ENCODE measurements at places on chromosomes 3 and 15.
A peak's percentile ranks its signal among the peaks of the same experiment; 100 is the strongest.

DNA sequence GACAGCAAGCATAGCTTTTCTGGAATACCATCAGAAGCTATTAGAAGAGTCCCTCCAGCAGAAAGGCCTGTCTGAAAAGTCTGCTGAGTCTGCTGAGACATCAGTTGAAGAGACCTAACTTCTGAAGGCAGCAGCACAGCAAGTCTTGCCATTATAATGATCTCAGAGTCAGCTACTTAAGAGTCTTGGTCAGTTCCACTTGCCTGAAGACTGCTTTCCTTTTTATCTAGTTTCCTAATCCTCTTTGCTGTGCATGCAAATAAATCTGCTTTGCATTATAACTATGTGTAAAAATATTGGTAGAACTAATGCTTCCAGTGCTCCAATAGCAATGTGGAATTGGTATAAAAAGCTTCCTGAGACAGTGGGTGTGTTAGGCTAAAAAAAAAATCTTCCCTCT is 34.9 kb upstream of the CPOX start:
- DNase-seq = no peak

DNA sequence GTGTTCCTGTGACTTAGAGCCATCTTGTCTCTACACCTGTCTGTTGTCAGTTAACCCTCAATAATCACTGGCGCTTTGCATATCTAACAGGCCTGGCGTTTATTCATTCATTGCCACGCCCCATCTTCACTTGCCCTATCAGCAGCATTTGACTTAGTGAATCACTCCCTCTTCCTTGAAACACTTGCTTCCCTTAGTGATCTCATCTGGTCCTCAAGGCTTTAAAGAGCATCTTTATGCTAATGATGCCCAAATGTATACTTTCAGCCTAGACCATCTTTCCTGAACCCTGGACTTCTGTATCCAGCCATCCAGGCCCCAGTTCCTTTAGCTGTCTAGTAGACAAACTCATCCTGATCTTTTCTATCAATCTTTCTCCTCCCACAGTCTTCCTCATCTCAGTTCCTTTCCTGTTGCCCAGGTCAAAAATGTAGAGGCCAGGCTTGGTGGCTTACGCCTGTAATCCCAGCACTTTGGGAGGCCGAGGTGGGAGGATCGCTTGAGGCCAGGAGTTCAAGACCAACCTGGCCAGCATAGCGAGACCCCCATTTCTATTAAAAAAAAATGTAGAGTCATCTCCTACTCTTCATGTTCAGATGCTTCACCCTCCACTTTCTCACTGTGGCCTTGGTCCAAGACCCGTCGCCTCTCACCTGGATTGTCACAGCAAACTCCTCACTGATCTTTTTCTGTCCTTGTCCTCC is 1.4 kb upstream of the IGDCC4 start:
- DNase-seq = no peak

DNA sequence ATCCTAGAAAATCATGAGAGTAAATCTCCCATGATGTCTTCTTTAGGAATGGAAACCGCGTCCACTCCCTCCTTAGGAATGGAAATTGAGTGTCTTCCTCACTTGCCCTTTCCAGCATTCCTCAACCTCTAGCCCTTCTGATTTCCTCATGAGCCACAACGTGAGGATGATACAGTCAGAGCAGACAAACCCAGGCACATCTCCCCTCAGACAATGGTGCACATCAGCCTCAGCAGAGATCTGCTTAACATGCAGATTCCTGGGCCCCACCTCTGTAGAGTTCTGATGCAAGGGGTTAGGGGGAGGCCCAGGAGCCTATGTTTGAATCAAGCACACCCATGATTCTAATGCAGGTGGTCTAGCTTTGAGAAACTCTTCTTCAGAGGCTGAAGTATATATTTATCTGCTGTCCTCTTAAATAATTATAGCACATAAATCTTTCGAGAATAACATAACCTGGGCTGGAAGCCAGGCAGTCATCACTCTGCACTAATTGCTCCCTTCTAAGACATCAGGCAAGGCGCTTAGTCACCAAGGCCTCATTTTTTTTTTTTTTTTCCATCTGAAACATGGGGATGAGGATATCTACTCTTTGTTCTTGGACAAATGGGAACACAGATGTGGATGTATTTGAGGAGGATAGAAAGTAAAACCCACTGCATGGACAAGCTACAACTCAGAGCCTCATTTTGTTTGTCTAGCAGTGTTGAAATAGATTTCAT is 81.7 kb downstream of the PRICKLE2 start:
- no peak for DNase-seq

GRCh38 chr3:9059489-9060400 is 96.5 kb upstream of the RAD18 start:
- DNase-seq = no peak

GRCh38 chr3:18572809-18573208 is 147.7 kb upstream of the SATB1 start:
- DNase-seq = no peak

DNA sequence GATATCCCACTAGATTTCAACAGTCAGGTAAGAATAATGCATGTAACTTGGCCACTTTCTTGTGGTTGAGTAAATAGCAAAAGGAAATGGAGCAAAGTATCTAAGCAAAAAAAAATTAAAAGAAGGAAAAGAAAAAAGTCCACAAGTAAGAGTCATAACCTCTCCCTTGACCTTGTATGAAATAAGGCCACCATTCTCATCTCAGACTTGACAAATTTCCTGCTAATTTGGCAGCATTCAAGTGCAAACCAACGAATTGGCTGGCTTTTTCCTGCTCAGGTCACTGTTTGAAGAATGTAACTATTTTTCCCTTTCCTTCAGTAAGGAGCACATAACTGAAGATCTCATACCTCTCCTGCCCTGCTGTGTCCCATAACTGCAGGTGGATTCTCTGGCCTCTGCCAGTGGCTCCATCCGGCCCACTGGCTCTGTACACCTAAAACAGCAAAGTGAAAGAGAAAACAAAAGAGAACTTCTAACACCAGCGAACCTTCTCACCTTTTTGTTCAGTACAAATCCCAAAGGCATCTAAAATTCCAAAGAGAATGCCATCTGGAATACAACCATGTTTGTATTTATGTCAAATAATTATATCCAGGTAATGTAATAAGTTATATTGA is 33.4 kb upstream of the RSL24D1 start:
- peak; percentile 34 for DNase-seq

DNA sequence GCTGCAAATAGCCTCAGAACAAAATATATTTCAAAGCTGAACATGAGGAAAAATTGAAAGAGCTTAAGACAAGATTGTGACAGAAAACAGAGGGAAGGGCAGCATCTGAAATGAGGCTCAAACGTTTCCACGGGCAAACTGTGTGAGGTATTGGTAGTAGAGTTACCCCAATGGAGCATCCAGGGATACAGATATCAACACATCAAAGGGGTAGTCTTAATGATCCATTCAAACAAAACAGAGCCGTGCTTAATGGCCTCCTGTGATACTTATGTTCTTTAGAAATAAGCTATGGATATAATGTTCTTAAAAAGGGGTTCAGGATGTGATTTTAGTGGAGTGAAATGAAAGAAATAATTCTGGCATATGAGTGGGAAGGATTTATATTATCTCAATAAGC is 430.3 kb upstream of the PDZRN3 start:
- DNase-seq = no peak

GRCh38 chr3:167502401-167502800 is 28.6 kb upstream of the SERPINI2 start:
- no peak for DNase-seq

- no peak for DNase-seq
Measured at GRCh38 chr3:61780455-61781228, 219.3 kb downstream of the PTPRG start.

- DNase-seq = peak; percentile 8
Measured at GRCh38 chr3:188400494-188401243, 246.7 kb downstream of the LPP start.

Measured in CD4-positive, alpha-beta T cell treated with Interleukin-10 for 1 hour (primary cell).